Stimulated activated CD4-positive, alpha-beta T cell treated with anti-CD3 and anti-CD28 coated beads, Interleukin-4, amount 100 ng/mL, for 1 hour (primary cell): ENCODE measurements at places on chromosomes 16 and 17.

DNA sequence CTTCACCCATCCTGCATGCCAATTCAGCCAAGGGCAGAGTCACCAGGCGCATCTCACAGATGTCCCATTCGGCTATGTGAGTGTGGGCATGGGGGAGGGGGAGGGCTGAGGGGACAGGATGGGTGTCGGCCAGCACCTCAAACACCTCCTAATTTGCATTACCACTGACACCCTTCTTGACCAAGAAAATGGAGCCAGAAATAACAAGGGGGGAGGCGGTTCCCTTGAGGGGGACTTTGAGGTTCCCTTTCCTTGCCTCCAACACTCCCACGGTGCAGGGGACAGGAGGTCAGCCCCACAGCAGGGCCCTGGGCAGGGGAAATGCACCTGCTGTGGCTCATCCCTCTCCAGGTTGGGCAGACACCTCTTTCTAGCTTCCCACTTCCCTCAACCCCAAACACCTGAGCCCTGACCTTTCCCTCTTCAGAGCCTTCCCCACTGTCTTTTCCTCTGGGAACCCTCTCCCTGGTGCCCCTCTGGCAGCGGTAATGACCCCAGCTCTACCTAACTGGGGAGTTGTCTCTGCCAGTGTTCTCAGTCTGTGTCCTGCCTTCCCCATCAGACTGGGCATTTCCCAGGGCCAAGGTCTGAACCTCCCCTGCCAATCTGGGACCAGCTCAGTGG, 18.2 kb upstream of the TBX21 start:
- no peak for DNase-seq

- DNase-seq: peak; percentile 71
Observed at GRCh38 chr16:85253084-85253941, 141.0 kb upstream of the CIBAR2 start.

- DNase-seq: no peak
Observed at GRCh38 chr17:18251204-18251603, 7.3 kb downstream of the FLII start.

GRCh38 chr16:67441271-67441753, 10.4 kb downstream of the HSD11B2 start:
- no peak for DNase-seq

- no peak for DNase-seq
Observed at GRCh38 chr16:56094231-56094630, 97.1 kb upstream of the GNAO1 start.

GRCh38 chr16:79750311-79750710, 149.8 kb upstream of the MAF start:
- DNase-seq: no peak

GRCh38 chr16:71675380-71675779, 49.1 kb downstream of the PHLPP2 start:
- DNase-seq: no peak

DNA sequence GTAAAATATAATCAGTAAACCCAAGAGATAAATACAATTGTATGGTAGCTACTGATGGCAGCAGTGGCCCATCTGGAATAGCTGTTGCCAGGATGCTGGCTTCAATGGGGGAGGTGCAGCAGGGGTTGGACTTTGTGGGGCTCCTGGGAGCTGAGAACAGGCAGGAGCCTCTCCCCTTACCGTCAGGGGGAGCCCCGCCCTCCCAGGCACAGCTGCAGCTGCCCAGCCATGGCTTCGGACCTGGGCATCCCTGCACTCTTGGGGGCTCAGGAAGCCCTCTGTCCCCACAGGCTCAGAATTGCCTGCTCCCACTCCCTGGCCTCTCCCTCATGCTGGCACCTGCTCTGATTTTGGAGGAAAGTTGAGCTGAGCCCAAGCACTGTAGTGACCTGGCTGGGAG, 741.1 kb downstream of the CDH11 start:
- no peak for DNase-seq

DNA sequence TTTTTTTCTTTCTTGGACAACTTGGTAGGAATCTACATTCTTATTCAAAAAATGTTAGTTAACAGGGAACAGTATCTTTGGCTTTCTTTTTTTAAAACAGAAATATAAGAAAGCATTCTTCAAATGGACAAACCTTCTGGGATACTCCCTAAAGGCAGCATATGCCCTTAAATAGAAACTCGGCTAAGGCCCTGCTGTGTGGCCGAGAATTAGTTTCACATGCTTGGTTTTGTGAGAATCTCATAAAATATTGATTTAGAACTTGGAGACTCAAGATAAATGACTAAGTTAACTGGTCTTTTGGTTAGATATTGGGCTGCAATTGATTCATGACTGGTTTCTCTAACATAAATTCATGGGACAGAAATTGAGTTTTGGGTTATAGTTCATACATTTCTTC, 359.9 kb upstream of the XYLT1 start:
- no peak for DNase-seq

DNA sequence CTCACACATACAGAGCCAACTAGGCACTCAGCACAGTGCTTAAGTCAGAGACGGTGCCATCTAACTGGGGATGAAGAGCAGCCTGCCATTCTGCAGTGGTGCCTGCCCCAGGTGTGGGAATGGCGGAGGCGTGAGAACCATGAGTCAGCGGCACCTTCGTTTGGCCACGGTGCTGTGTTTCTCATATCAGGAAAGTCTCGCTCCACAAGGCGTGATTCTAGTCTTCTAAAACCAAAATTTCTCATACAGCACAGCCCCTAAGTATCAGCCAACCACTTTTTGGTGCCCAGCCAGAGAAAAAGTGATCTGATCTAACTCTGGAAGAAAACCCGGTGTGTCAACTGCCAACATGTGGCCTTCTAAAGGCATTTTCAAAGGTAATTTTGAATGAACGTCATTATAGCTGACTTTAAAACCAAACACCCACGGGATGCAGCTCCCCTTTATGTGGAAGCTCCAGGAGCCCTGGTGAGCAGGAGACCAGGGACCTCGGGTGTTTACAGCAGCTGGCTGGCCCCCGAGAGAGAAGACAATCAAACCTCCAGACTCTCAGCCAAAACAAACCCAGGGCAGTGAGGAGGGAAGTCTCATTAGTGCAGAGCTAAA, 54.6 kb downstream of the ABCC12 start:
- DNase-seq: peak; percentile 55

DNA sequence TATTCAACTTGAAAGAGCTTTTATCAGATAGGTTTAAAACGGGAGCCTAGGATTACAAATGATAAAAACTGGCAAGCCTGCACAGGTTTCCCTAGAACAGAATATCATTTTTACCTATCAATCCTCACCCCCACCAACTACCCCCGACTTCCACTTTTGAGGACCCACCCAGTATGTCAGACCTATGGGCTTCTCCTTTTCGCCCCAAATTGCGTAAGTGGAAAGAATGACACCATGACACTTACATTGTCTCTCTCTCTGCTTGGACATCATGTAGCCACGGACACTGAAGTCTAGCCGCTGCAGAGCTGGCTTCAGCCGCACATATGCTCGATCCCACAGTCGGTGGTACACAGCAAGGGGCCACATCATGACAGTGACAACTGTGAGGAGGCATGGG, 7.4 kb upstream of the PSMC3IP start:
- no peak for DNase-seq

- DNase-seq: no peak
Observed at GRCh38 chr17:77377710-77378235, 237.0 kb downstream of the SEC14L1 start.

DNA sequence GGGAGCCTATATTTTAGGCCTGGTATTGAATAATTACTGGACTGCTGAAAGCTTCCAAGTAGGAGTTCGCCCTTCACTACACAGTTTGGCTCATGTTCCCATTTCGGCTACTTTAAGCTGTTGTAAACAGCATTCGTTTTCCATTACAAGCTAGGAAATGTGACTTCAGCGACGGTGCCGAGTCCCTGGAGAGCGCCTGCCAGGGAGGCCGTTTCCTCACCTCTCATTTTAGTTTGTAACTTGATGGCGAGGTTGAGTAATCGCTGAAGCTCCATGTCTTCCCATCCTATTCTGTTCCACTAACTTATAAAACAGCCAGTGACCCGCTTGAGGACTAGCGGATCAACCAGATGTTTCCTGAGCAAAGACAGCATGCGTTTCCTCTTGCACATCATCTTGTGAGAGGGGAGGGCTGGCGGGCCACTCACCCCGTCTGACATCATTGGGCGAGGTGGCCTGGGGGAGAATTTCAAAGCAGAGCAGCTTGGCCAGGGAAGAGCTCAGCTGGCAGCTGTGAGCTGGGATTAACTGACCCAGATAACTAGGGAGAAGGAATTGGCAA, 32.9 kb downstream of the PCTP start:
- no peak for DNase-seq

GRCh38 chr17:36594626-36595401, 3.1 kb downstream of the DHRS11 start:
- DNase-seq: no peak

DNA sequence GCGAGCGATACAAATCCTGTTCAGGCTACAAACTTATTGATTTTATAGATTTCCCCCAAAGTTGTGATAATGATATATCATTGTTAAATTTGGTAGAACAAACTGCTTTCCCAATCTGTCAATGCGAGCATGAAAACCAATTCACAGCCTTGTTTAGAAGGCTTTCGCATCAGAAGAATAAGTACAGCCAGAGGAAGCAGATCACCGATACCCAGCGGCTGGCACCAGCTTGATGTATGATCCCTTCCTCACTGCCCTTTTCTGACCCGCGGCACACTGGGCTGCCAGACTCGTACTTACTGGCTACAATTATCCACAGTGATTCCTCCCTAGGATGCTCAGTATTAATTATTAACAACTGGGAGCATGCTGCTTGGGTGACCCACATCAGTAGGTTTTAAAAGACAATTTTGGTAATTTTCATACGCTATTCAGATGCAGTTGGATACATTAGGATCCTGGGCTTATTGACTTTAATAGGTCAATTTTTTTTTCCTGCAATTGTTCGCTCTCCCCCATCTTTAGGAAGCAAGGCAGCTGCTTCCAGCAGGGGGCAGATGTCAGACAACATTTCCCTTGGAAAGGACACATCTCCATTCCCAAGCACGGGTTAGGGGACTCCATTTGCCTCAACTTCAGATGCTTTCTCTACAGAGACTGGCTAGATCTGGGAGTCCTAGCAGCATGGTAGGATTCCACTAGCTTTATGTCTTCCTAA, 582.7 kb upstream of the PSMD7 start:
- DNase-seq: no peak

- DNase-seq: no peak
Observed at GRCh38 chr17:8222380-8222629, 11.9 kb upstream of the AURKB start.

DNA sequence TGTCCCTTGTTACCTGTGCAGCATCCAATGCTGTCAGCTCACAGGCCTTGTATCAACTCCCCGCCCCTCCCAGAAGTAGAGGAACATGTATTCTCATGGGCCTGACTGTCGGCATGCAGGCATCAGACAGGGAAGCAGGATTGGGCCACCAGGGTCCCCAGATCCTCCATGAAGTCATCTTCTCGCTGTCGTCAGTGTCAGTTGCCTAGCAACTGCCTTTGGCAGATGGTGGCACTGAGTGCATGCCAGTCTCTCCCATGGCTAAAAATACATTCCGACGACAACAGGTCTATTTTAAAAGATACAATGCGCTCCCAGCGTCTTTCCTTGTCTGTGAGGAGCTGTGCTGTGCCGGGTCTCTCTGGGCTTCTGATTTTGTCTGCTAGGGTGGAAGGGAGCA, 36.8 kb upstream of the CES5A start:
- DNase-seq: no peak
